ENCODE measurements at places on chromosomes 1 and 21. TPM values are rescaled to one million over a fixed set of nuclear protein-coding genes. Genes with fewer than 3 reads are reported as not detected.

- no peak for ATAC-seq
Observed at GRCh38 chr1:43031316-43032203, 72.9 kb upstream of the SLC2A1 start.

DNA sequence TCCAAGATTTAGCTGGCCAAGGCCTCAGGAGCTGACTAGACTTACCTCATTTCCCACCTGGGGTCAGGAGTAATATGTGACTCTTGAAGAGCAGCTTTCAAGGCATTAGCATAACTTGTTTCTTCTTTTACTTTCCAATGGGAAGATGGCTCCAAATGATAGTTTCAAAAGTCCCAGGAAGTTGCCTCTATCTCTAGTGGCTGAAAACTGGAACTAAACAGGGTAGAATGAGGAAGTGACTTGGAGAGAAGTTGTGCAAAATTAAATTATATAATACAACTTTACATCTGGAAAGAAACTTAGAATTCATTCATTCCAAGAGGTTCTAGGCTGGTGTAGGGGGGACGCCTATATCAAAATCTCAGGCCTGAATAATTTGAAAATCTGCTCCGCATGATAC lies 250.1 kb upstream of the FMN2 start:
- no peak for ATAC-seq

- ATAC-seq: no peak
Observed at GRCh38 chr1:115746021-115746690, 22.4 kb downstream of the CASQ2 start.

DNA sequence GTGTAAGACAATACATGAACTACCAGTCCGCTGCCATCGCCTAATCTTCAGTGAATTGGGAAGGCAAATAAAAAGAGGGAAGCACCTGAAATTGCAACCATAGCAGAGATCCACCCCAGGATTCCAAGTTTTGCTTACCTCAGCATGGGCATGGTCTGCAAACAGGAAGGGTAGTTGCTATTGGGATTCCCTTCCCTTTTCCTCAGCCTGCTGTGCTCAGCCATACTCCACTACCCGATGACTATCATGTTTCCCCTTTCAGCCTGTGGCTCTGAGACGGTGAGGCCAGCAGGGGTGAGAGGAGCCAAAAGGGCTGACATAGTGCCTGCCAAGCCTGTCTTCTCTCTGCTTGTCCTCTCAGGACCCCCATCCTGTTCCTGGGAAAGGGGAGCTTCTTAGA lies 64.2 kb downstream of the GPR137B start:
- ATAC-seq: no peak

EFHD2 gene
- total RNA-seq: 44.6 TPM

GRCh38 chr1:203373991-203374390 lies 23.1 kb upstream of the FMOD start:
- ATAC-seq: no peak

- ATAC-seq: peak; percentile 88
Observed at GRCh38 chr1:112402682-112403643, 6.9 kb downstream of the CTTNBP2NL start.

DNA sequence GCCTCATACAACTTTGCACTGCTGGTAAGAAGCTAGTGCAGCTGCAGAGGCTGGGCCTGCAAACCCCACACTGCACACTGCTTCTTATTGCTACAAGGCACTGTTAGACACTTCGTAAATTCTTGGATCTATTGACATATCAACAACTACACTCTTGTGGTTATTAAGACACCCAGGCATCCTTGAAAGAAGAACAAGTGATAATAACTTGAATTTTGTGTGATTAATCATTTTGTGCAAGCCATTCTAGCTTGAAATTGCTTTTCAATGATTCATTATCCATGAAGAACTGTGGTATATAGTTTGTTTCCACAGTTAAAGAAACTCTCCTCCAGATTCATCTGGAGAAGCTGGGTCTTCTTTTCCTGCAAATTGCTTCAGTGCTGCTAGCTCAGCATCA lies 33.7 kb upstream of the IFI44L start:
- ATAC-seq: no peak

- peak; percentile 55 for ATAC-seq
Observed at GRCh38 chr1:183470961-183471742, 1.1 kb upstream of the SMG7 start.

DNA sequence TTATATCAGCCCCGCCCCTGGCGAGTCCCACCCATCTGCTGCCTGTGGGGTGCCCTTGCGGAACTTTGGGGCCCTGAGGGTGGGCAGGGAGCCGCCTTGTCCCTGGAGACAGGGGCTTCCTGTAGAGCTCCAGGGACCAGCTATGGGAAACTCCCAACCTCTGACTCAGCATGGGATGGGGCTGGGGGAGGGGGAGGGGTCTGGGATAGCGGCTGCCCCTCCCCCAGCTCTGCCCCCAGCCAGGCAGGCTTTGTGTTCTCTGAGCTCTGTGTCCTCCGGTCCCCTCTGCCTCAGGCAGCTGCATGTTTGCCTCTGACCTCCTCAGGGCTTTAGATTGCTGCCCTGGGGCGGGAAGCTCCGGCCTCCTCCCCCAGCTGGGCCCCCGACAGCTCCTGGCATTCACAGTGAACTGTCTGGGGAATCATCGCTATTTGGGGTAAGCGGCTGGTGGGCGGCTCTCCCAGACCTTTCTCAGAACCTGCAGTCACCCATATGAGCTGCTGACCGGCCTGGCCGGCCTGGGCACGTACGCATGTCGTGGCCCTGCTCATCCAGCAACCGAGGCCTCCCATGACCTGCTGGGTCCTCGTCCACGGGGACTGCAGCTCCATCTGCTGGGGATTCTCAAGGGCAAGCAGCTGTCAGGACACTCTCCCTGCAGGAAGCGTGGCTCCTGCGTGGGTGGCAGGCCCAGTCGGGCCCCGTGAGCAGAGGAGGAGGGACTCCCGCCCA lies 17.1 kb downstream of the ARHGEF16 start:
- ATAC-seq: no peak

GRCh38 chr1:87968197-87968955 lies 639.7 kb downstream of the LMO4 start:
- ATAC-seq: no peak

DNA sequence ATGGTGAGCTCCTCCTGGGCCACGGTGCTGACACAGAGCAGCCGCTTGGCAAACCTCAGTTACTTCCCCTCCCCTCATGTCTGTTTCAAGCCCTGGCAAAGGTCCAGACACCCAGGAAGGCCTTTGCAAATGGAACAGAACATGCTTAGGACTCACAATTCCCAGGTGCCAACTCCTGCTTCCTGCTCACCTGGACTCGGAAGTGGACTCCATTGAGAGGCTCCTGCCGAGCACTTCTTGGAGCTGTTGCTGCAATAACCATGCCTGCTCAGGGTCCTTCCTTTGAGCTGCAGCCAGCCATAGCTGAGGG lies 10.7 kb downstream of the DCST2 start:
- ATAC-seq: no peak

- no peak for ATAC-seq
Observed at GRCh38 chr1:52706136-52706670, 8.1 kb upstream of the COA7 start.

DCST2 gene
- 2.2 TPM for total RNA-seq

DNA sequence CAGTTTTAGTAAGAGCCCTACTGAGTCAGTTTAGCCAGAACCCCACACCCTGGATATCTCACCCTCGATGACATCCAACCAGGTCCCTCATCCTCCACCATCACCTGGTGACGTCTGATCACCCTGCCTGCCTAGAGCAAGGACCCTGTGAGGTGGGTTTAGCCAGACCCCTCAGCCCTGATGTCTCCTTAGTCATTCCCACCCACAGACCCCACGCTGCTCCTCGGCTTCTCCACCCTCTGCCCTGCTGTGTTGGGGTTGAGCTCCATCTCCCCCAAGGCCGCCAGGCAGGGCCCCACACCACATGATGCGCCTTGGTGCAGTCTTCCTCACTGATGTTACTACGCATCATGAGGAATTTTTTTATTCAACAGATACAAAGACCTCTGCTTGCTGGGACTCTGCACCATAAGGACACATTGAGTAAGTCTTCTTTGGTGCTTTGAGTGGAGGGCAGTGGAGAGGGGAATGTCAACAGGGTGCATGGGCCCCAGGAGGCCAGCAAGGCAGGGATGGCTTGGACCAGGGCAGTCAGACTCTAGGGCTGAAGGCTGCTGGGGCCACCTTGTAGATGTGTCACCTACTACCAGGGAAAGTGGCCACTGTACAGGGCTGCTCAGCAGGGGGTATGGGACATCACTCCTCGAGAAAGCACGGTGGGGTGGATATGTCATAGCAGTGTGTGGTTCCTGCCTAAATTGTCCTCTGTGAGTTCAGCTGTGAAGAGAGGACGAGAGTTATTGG lies 1.7 kb upstream of the IBA57 start:
- ATAC-seq: no peak

SV2A gene
- total RNA-seq: 7.5 TPM

DNA sequence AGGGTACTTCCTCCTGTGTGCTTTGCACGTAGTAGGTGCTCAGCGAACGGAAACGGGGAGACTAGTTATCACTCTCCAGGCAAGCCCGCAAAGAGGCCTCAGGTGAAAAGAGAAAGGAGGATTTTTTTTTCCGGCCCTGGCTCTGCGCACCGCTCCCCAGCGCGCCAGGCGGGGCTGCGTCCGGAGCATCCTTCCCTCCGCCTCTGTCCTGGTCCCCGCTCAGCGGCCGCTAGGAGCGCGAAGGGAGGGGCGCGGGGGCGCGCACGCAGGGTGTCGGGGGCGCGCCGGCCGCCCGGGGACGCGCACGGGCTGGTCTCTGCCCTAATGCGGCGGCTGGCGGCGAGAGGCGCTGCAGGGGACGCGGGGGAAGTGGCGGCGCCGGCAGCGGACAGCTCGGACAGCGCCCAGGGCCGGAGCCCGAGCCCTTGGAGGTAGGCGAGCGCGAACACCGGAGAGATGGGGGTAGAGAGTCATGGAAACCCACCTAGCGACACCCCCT lies 42.3 kb upstream of the NFASC start:
- peak; percentile 82 for ATAC-seq

INSRR gene
- 0.66 TPM for total RNA-seq

GSTM5 gene
- not detected for total RNA-seq

- no peak for ATAC-seq
Observed at GRCh38 chr1:8905582-8906191, 27.2 kb upstream of the ENO1 start.

GRCh38 chr1:163528710-163529348 lies 207.1 kb downstream of the NUF2 start:
- no peak for ATAC-seq

DNA sequence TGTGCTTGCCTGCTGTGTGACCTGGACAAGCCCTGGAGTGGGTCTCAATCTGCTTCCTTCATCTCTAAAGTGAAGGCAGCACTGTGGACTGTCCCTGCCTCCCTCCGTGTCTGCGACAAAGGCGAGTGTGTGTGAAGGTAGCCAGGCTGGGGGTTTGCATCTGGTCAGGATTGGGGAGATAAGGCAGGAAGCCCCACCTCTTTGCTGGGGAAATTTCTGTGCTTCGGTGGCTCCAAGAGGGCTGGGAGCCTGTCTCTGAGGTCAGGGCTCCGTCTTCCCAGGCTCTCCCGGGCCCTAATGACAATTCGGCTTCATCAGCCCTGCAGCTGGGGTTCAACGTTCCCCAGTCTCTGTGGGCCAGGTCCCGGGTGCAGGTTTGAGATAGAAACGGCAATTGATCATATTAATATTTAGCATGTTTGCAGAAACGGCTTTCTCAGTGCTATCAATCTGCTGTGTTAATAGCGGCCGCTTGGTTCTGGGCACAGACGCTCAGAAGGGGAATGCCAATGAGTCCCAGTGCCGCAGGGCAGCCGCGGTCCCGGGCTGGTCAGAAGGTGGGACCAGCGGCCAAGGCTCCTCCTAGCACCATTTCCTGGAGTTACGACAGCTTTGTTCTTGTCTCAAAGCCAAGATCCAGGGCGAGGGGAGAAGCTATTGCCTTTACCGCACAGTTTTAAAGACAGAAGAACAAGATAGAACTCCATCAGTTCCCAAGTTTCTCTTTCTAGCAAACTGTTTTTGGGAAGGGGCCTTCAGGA lies 105.7 kb downstream of the PRDM16 start:
- ATAC-seq: no peak

GRCh38 chr21:26067836-26068594 lies 102.6 kb downstream of the APP start:
- no peak for ATAC-seq

- no peak for ATAC-seq
Observed at GRCh38 chr1:193111641-193112090, 6.5 kb upstream of the GLRX2 start.

DNA sequence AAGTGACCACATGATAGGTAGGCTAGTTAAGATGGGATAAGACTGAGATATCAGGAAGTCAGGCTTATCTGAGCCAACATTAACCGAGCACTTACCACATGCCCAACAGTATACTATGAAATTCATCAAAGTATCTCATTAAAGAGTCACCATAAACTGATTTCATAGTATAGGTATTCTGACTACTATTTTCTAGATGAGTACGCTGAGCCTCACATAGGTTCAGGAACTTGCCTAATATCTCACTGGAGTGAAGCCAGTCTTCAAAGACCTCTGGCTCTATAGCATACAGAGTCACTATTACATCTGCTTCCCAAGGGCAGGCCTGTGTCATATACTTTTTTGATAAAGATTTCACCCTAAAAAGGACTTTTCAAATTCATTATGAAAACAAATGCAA lies 115.6 kb upstream of the NGF start:
- no peak for ATAC-seq
